Bladder microvascular endothelial cell (primary cell): ENCODE measurements at places on chromosomes 6 and 20. TPM values are rescaled to one million over a fixed set of nuclear protein-coding genes. Genes with fewer than 3 reads are reported as not detected.

The CTCFL gene
- total RNA-seq, result not detected in 2 replicates

The MMP24OS gene
- 4.7 and 10.2 TPM in 2 replicates for total RNA-seq

The GNAS gene
- 337 and 622 TPM in 2 replicates for total RNA-seq

The GATA5 gene
- not detected in 2 replicates for total RNA-seq

The RNF182 gene
- total RNA-seq, result 0.65 and 2.5 TPM in 2 replicates

The PNPLA1 gene
- not detected in 2 replicates for total RNA-seq

The NKAPL gene
- total RNA-seq, result 0.32 and 0.57 TPM in 2 replicates

The HSPA1L gene
- total RNA-seq, result 0.81 and 1.8 TPM in 2 replicates

The MYLK4 gene
- 0.32 and 0.38 TPM in 2 replicates for total RNA-seq
